Heart left ventricle (tissue), 16 donors: ENCODE measurements at places on chromosomes 7 and 10. TPM values are rescaled to one million over a fixed set of nuclear protein-coding genes. Genes with fewer than 3 reads are reported as not detected.

DNA sequence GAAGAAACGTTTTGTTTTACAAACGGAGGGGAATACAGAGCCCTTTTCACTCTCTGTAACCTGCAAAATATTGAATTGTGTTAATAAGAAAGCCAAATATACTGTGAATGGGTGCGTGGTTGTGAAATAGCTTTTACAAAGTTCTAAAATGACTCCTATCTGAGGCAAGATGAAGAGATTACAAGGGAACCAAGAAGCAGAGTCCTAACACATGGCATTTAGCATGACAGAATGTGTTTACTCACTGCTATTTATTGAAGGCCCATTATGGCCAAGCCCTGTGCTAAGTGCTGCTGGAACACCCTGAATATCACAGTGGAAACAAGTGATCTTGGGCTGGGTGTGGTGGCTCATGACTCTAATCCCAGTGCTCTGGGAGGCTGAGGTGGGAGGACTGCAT is 12.9 kb downstream of the JCAD start:
- no peak overlapping the region for H3K4me3 ChIP-seq
- H3K27me3 ChIP-seq = no peaks in the 10 kb centered on the region
- DNase-seq = no peak
- H3K36me3 ChIP-seq = peaks cover 7% of the 10 kb centered on the region
- no peaks in the 10 kb centered on the region for H3K4me1 ChIP-seq
- H3K27ac ChIP-seq = no peak overlapping the region

DNA sequence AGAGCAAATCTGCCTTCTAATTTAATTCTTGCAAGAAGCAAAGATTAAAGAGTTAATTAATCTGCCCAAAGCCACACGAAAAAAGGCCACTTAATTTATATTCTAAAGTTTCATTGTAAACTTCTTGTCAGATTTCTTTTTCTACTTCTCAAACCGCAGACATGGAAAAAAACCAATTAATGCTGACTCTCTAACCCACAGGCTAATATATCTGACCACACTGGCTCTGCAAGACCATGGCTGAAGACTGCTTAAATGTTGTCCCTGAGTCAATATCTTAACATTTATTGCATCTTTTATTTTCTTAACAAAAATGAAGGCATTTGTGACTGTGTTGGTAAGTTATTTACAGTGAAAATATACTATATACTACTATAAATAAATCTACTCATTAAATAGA is 234.0 kb upstream of the SP8 start:
- DNase-seq = no peak
- no peaks in the 10 kb centered on the region for H3K36me3 ChIP-seq
- no peak overlapping the region for H3K4me3 ChIP-seq
- H3K27me3 ChIP-seq = no peaks in the 10 kb centered on the region

DNA sequence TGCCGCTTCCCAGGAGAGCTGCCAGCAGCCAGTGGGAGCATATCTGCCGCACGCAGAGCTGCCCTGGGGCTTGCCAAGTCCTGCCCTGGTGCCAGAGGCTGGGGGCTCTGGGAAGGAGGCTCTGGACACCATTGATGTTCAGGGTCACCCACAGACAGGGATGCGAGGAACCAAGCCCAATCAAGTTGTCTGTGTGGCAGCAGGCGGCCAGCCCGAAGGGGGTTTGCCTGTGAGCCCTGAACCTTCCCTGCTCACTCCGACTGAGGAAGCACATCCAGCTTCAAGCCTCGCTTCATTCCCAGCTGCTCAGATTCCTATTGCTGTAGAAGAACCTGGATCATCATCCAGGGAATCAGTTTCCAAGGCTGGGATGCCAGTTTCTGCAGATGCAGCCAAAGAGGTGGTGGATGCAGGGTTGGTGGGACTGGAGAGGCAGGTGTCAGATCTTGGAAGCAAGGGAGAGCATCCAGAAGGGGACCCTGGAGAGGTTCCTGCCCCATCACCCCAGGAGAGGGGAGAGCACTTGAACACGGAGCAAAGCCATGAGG is 94.6 kb downstream of the TACC2 start:
- H3K4me1 ChIP-seq = peaks cover 6% of the 10 kb centered on the region
- DNase-seq = peak; percentile 76
- no peak overlapping the region for H3K4me3 ChIP-seq
- H3K27me3 ChIP-seq = no peaks in the 10 kb centered on the region

DNA sequence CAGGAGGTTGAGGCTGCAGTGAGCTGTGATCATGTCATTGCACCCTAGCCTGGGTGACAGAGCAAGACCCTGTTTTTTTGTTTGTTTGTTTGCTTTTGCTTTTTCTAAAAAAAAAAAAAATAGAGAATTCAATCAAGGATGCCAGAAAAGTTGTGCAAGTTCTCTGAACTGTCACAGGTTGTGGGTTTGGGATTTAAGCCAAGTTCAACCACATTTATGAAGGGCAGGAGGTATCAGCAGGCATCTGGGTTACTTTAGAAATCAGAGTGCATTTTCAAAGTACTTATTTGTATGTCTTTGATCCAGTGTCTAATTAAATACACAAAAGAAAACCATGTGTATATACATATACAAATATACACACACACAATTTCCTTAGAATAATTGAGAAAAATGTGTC is 151.2 kb upstream of the MINDY3 start:
- H3K27ac ChIP-seq = no peak overlapping the region
- no peaks in the 10 kb centered on the region for H3K27me3 ChIP-seq
- no peaks in the 10 kb centered on the region for H3K4me1 ChIP-seq
- DNase-seq = no peak
- H3K36me3 ChIP-seq = no peaks in the 10 kb centered on the region
- H3K4me3 ChIP-seq = no peak overlapping the region

DNA sequence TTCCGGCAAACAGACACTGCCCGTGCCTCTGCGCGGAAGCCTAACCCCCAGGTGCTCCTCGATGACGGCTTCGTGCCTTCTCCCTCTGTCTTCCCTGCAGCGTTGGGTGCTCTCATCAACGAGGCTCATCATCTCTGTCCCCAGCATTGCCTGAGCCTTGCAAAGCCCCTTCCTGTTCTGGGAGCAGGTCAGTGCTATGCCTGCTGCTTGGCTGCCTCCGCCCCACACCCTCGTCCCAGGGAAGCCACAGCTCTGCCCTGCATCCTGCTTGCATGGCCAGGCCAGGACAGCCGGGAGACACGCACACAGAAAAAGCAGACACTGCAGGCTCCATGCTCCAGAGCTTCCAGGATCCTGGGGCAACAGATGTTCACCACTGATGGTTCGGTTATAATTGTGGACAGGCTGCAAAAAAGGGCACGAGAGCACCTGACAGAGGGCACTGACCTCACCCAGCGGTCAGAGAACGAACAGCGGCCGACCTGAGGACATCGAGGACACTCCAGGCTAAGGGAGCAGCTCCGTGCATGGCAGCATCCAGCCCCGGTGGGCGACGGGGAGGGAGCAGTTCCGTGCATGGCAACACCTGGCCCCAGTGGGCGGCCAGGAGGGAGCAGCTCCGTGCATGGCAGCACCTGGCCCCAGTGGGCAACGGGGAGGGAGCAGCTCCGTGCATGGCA is 265.5 kb downstream of the PTPRN2 start:
- peaks cover 15% of the 10 kb centered on the region for H3K27me3 ChIP-seq
- H3K4me3 ChIP-seq = no peak overlapping the region
- H3K36me3 ChIP-seq = no peaks in the 10 kb centered on the region
- no peak for DNase-seq

- no peaks in the 10 kb centered on the region for H3K27me3 ChIP-seq
- H3K36me3 ChIP-seq = no peaks in the 10 kb centered on the region
- DNase-seq = no peak
These were observed 411.0 kb upstream of the DPP6 start for GRCh38 chr7:153641199-153641598.

GRCh38 chr7:104933521-104933988 is 80.5 kb upstream of the KMT2E start:
- no peaks in the 10 kb centered on the region for H3K36me3 ChIP-seq
- no peak for DNase-seq
- H3K4me3 ChIP-seq = no peak overlapping the region
- H3K27ac ChIP-seq = no peak overlapping the region
- H3K27me3 ChIP-seq = no peaks in the 10 kb centered on the region
- H3K4me1 ChIP-seq = no peaks in the 10 kb centered on the region

- H3K27me3 ChIP-seq = no peaks in the 10 kb centered on the region
- H3K4me1 ChIP-seq = peaks cover 6% of the 10 kb centered on the region
- H3K27ac ChIP-seq = peak overlapping the region; percentile 77
- DNase-seq = no peak
These were observed 440 bp downstream of the JAKMIP3 start for GRCh38 chr10:132066186-132066585.

GRCh38 chr10:123651421-123652047 is 14.6 kb upstream of the GPR26 start:
- H3K36me3 ChIP-seq = no peaks in the 10 kb centered on the region
- peaks cover 10% of the 10 kb centered on the region for H3K27me3 ChIP-seq
- H3K27ac ChIP-seq = no peak overlapping the region
- DNase-seq = no peak
- no peaks in the 10 kb centered on the region for H3K4me1 ChIP-seq
- H3K4me3 ChIP-seq = no peak overlapping the region

- H3K4me1 ChIP-seq = peaks cover 64% of the 10 kb centered on the region
- peak overlapping the region; percentile 63 for H3K4me3 ChIP-seq
- peak overlapping the region; percentile 81 for H3K27ac ChIP-seq
- H3K36me3 ChIP-seq = peaks cover 19% of the 10 kb centered on the region
- DNase-seq = no peak
- no peaks in the 10 kb centered on the region for H3K27me3 ChIP-seq
These were observed 42.5 kb downstream of the FOXK1 start for GRCh38 chr7:4724648-4725013.

- no peaks in the 10 kb centered on the region for H3K4me1 ChIP-seq
- no peak for DNase-seq
These were observed 34.4 kb upstream of the ZMIZ1 start for GRCh38 chr10:79034271-79034876.

- no peak overlapping the region for H3K4me3 ChIP-seq
These were observed 20.1 kb downstream of the SNX10 start for GRCh38 chr7:26311798-26312197.

- no peak overlapping the region for H3K4me3 ChIP-seq
- H3K4me1 ChIP-seq = no peaks in the 10 kb centered on the region
- no peak overlapping the region for H3K27ac ChIP-seq
- H3K27me3 ChIP-seq = no peaks in the 10 kb centered on the region
These were observed 35.9 kb upstream of the FZD9 start for GRCh38 chr7:73397521-73398281.

- no peaks in the 10 kb centered on the region for H3K4me1 ChIP-seq
- no peak within 1 kb of the TSS for H3K4me3 ChIP-seq
- no peak for DNase-seq
- no peak within 1 kb of the TSS for H3K27ac ChIP-seq
- H3K36me3 ChIP-seq = no peaks in the 10 kb centered on the region
These were observed at the start of gene PIP for GRCh38 chr7:143131781-143132180. PIP (plus strand) TSS chr7:143132077; CDS start chr7:143132117, 40 bp downstream.

GRCh38 chr7:129684777-129685176 is 73.3 kb downstream of the NRF1 start:
- no peaks in the 10 kb centered on the region for H3K27me3 ChIP-seq
- no peaks in the 10 kb centered on the region for H3K4me1 ChIP-seq
- H3K4me3 ChIP-seq = no peak overlapping the region
- no peak overlapping the region for H3K27ac ChIP-seq
- peaks cover 8% of the 10 kb centered on the region for H3K36me3 ChIP-seq
- DNase-seq = peak; percentile 40

DNA sequence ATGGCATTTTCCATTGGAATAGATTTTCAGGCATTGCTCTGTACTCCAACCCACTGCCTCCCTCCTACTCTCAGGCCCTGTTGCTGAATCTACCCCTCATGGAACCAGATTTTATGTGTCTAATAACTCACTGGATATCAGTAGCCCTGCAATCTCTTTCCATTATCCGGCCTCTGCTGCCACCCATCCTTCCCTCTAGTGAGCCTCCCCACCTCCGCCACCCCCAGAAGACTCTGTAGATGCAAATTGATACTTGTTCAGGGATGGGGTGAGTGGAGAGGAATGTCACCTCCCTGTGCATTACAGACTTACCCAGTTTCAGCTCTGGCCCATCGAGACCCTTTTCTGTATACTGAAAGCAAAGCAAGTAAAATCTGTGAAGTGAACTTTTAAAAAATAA is 52.3 kb upstream of the PHYHIPL start:
- no peak overlapping the region for H3K27ac ChIP-seq
- H3K27me3 ChIP-seq = no peaks in the 10 kb centered on the region
- no peak for DNase-seq

- H3K4me1 ChIP-seq = no peaks in the 10 kb centered on the region
- H3K27ac ChIP-seq = no peak overlapping the region
- H3K4me3 ChIP-seq = no peak overlapping the region
These were observed 317.3 kb downstream of the ADARB2 start for GRCh38 chr10:1419796-1420610.

GRCh38 chr10:104391150-104391968 is 37.7 kb downstream of the CFAP58 start:
- no peak for DNase-seq
- H3K27ac ChIP-seq = no peak overlapping the region
- no peaks in the 10 kb centered on the region for H3K27me3 ChIP-seq
- no peaks in the 10 kb centered on the region for H3K36me3 ChIP-seq
- peaks cover 6% of the 10 kb centered on the region for H3K4me1 ChIP-seq

GRCh38 chr7:141053626-141054025 is 20.2 kb upstream of the TMEM178B start:
- no peaks in the 10 kb centered on the region for H3K27me3 ChIP-seq
- no peaks in the 10 kb centered on the region for H3K36me3 ChIP-seq
- no peaks in the 10 kb centered on the region for H3K4me1 ChIP-seq
- no peak overlapping the region for H3K27ac ChIP-seq
- no peak for DNase-seq
- no peak overlapping the region for H3K4me3 ChIP-seq

Gene CACUL1
- total RNA-seq = 29.2 TPM

Gene FFAR4
- total RNA-seq = not detected

Gene ADCY1
- total RNA-seq = 7.2 TPM

Gene TRPV5
- total RNA-seq = not detected

Gene CSTF2T
- 18.7 TPM for total RNA-seq
